T follicular helper cell (primary cell): ENCODE measurements at places on chromosomes 1 and 21.

- DNase-seq = no peak
These were observed 729 bp downstream of the NADK start for GRCh38 chr1:1777583-1777899.

- DNase-seq = no peak
These were observed at the start of gene LACTBL1 for GRCh38 chr1:22972760-22973159. TSS of gene LACTBL1 (minus strand) at chr1:22972866. CDS start at chr1:22972316, 550 bp downstream.

DNA sequence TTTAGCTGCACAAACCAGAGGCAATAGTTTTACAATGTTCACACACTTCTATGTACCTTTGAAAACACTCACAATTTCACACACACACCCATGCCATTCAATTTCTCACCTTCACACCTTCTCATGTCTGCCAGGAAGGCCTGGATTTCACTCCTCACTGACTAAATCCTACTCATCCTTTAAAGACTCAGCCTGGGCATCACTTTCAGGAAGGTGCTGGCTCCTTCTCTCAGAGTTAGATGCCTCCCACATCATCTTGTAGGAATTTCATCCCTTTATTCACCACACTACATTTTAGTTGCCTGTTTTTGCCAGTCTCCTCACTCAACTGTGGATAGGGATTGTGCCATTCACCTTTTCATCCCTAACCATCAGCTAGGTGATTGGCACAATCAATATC, 2.3 kb downstream of the IL20 start:
- DNase-seq = no peak

GRCh38 chr1:211876851-211877590, 46.5 kb upstream of the LPGAT1 start:
- DNase-seq = no peak

DNA sequence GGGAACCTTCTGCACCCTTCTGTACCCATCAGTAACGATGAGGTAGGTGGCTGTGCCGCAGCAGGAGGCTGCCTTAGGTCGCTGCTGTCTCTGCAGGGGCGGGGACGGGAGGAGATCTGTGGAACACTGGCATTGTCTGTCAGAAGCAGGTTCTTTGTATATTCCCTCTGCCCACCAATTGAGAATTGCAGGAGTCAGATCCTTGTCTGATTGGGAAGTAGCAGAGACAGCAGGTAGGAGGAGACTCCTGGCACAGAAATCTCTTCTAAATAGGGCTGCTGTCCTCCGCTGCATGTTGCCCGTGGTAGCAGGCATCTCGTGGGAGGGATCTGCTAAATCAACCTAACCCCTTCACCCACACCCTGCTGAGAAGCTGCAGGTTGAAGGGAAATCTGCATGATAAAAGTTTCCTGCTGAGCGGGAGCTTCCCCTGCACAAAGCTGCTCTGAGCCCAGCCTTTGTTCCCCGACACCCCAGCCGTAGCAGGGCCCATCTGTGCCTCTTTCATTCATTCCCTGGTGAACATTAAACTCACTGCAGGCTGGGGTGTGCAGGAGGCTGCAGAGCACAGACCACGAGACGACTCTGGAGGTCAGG, 15.9 kb downstream of the SARS1 start:
- no peak for DNase-seq

DNA sequence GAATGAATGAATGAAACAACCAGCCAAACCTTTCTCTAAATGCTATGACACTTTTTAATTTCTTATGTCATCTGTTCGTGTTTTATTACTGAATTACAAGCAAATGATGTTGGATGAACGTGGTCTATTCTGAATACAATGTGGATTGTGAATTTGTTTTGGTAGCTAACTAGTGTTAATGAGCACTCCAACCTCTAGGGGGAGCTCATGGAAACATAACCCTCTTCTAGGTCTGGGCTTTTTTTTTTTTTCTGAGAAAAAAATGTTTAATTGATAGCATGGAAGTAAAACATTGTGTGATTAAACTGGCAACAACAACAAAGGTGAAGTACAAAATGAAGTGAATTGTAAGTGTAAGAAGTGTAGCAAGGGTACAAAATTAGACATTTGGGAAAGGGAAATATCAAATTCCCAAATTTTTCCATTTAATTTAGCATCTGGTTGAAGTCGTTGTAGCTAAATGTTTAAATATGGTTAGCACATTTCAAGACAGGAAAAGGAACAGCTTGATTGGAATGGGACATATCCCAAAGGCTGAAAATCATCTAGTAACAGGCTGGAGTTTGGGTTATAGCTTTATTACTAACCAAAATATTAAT, 42.6 kb upstream of the PTGS2 start:
- no peak for DNase-seq
